Colonic mucosa (tissue), 4 donors: ENCODE measurements at places on chromosomes 11 and 22. TPM values are rescaled to one million over a fixed set of nuclear protein-coding genes. Genes with fewer than 3 reads are reported as not detected.
A peak's percentile ranks its signal among the peaks of the same experiment; 100 is the strongest.

Gene STT3A
- total RNA-seq: 130 TPM

GRCh38 chr11:129131316-129131715, 60.8 kb downstream of the ARHGAP32 start:
- no peaks in the 10 kb centered on the region for H3K36me3 ChIP-seq
- H3K4me3 ChIP-seq: no peak overlapping the region
- no peak for DNase-seq
- H3K27ac ChIP-seq: no peak overlapping the region

DNA sequence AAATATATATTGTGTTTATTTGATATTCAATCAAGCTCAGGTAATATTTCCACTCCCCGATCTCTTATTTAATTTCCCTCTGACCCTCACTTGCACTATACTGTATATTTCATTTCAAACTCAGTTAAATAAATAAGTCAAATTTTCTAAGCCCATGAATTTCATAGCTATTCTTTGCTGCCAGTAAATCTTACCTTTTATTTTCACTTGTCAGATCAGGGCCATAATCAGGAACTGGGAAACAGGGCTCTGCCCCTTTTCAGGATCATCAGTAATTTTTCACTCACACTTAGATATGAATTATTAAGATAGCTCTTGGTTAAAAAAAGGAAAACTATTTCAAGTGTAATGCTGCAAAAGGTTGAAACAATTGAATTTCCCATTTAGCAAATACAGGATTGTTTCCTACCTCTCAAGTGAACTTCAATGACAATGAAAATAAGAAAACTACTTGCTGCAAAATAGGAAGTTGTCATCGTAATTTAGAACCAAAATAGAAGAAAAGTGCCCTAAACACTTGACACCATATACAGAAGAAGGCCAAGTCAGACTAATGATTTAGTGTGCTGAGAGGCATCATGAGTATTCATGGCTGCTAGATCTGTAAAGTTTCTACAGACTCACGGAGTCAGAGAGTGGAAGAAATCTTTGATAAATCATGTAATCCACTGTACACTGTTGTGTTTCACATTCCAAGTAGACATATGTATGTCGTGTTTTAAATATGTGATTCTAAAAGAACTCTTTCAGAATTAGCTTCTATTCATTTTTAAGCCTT, 316.8 kb upstream of the CNTN5 start:
- DNase-seq: no peak
- no peaks in the 10 kb centered on the region for H3K27me3 ChIP-seq
- H3K27ac ChIP-seq: no peak overlapping the region
- no peak overlapping the region for H3K4me3 ChIP-seq
- no peaks in the 10 kb centered on the region for H3K4me1 ChIP-seq

Gene TCN2
- 27.0 TPM for total RNA-seq

DNA sequence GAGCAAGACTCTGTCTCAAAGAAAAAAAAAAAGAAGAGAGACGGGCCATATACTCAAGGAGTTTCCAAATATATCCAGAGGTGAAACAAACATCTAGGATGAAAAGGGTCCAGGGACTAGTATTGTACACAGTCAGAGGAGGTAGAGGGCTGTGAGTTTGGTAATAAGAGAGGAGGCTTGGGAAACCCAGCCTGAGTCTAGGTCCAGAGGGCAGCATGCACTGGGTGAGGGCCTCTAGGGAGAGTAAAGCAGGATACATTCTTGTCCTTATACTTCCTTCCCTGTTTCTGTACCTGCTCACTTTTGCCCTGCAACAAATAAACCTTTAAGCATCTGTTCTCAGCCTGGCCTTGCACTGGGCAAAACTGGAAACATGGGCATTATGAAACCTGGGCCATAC, 31.5 kb downstream of the STIM1 start:
- DNase-seq: no peak
- no peaks in the 10 kb centered on the region for H3K4me1 ChIP-seq
- no peak overlapping the region for H3K27ac ChIP-seq
- no peaks in the 10 kb centered on the region for H3K27me3 ChIP-seq
- H3K36me3 ChIP-seq: no peaks in the 10 kb centered on the region

- no peaks in the 10 kb centered on the region for H3K4me1 ChIP-seq
- DNase-seq: no peak
- H3K36me3 ChIP-seq: no peaks in the 10 kb centered on the region
- no peak overlapping the region for H3K27ac ChIP-seq
These were observed 126.9 kb upstream of the NCAM1 start for GRCh38 chr11:112834277-112834755.

- H3K27ac ChIP-seq: no peak overlapping the region
- H3K27me3 ChIP-seq: no peaks in the 10 kb centered on the region
- H3K4me1 ChIP-seq: no peaks in the 10 kb centered on the region
- no peak for DNase-seq
These were observed 54.3 kb downstream of the BCL2L13 start for GRCh38 chr22:17692841-17693240.

Gene OR56B1
- total RNA-seq: not detected

DNA sequence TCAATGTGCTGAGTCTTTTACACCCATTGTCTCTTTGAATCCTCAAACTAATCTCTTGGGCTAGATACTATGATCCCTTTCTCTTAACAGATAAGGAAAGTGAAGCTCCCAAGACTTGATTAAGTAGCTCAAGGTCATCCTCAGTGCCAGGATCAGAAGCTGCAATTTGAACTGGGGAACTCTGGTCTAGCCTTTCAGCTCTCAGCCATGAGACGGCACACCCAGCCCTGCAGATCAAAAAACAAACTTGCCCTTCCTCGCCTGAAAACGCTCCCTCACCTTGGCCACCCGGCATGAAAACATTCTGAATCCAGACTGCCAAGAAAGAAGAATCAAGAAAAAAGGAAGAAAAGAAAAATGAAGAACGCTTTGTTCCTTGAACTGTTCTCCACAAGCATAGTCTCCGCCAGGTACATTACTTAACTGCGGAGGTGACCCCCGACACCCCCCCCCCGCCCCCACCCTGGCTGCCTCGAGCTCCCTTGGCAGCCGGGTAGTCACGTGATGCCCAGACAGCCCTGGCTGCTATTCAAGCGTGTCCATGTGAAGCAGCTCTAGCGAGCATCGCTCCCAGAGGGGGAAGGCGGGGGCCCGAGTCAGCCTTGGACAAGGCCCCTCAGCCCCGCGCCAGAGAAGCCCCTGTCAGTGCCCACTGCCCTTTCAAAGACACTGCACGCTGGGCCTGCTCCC, 451.2 kb downstream of the MIAT start:
- no peak overlapping the region for H3K4me3 ChIP-seq
- no peak overlapping the region for H3K27ac ChIP-seq
- H3K4me1 ChIP-seq: no peaks in the 10 kb centered on the region
- no peaks in the 10 kb centered on the region for H3K36me3 ChIP-seq
- no peaks in the 10 kb centered on the region for H3K27me3 ChIP-seq

Gene C22orf42
- total RNA-seq: not detected

Gene CYB5R2
- total RNA-seq: 7.4 TPM

DNA sequence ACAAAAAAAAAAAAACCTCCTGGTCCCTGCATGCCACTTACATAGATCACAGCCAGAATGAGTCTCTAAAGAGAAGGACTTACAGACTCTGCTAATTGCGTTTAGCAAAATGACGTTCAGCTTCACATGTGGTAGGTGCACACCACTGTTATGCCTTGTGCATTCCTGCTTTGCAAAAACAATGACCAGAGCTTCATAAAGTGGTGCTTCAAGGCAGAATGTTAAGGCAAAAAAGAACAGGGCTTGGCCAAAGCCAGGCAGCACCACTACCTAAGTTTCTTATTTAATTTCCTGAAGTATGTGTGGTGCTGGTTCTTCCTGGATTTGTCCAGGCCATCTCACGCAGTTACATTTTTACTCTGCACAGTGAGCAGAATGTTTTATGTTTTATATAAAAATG, 85.2 kb downstream of the GALNT18 start:
- no peak for DNase-seq
- H3K4me3 ChIP-seq: no peak overlapping the region
- no peak overlapping the region for H3K27ac ChIP-seq
- H3K27me3 ChIP-seq: no peaks in the 10 kb centered on the region
- no peaks in the 10 kb centered on the region for H3K4me1 ChIP-seq

Gene LMNTD2
- total RNA-seq: 13.6 TPM

Gene PDGFB
- total RNA-seq: 1.9 TPM

Gene USP35
- total RNA-seq: 5.2 TPM

Gene GDPD4
- not detected for total RNA-seq

- H3K4me3 ChIP-seq: no peak overlapping the region
These were observed 25.4 kb downstream of the PATL1 start for GRCh38 chr11:59643390-59643789.

Gene SHANK3
- total RNA-seq: 4.3 TPM

Gene ASPHD2
- total RNA-seq: 4.3 TPM

Gene EFCAB6
- total RNA-seq: 0.80 TPM

DNA sequence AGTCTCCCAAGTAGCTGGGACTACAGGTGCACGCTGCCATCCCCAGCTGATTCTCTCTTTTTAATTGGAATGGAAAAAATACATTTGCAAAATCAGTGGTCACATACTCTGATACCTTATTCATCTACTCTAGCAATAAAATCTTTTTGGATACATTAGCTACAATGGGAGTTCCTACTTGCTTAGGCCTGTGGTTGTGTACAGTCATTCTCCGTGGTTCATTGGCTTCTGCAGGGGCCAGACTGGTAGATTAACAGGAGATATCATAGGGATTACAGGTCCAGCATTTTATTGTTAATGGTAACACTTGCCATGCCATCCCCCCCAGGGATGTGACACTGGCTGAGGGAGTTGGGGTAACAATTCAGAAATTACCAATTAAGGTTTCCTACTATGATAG, 140.0 kb downstream of the ADAMTS15 start:
- DNase-seq: no peak
- no peaks in the 10 kb centered on the region for H3K27me3 ChIP-seq
- H3K4me3 ChIP-seq: no peak overlapping the region
- H3K4me1 ChIP-seq: no peaks in the 10 kb centered on the region

DNA sequence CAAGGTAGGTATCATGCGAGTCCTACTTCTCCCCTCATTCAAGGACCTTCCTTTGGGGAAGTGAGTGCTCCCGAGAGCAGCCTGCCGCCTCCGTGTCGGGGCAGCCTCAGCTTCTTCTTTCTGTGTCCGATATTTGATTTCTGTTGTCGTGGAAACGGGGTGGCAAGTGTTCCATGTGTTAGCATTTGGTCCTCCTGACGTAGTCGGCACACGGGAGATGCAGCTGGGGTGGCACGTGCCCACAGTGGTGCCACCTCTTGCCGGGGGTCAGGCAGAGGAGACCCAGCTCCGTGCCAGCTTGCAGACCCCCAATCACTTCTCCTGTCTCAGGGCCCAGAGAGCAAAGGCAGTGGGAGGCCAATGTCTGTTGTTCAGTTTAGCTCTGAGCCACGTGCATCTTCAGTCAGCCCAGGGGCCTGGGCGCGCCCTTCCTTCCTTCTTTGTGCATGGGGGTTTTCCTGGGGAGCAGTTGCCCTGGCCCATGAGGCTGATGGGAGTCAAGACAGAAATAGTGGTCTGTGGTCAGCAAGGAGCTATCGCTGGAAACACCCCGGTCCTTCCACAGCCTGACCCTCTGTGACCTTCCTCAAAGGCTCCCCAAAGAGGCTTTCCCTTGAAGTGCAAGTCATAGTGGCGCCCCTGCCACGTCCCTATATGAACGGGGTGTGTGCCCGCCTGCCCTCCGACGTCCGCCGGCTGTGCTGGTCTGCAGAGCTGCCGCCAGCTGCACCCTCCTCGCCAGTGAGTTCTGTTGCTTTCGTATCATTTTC, 44.5 kb downstream of the PARVB start:
- H3K36me3 ChIP-seq: no peaks in the 10 kb centered on the region
- no peak overlapping the region for H3K27ac ChIP-seq
- no peak overlapping the region for H3K4me3 ChIP-seq
- no peaks in the 10 kb centered on the region for H3K27me3 ChIP-seq
- DNase-seq: no peak

Gene PISD
- total RNA-seq: 30.8 TPM

GRCh38 chr11:8365216-8365941, 101.7 kb upstream of the LMO1 start:
- no peaks in the 10 kb centered on the region for H3K27me3 ChIP-seq
- H3K4me3 ChIP-seq: no peak overlapping the region
- H3K36me3 ChIP-seq: no peaks in the 10 kb centered on the region
- DNase-seq: no peak
- H3K27ac ChIP-seq: no peak overlapping the region

- no peak overlapping the region for H3K27ac ChIP-seq
- H3K27me3 ChIP-seq: no peaks in the 10 kb centered on the region
- H3K4me3 ChIP-seq: no peak overlapping the region
These were observed 147.2 kb upstream of the BDNF start for GRCh38 chr11:27847496-27847895.

GRCh38 chr11:83153764-83154163, 3.2 kb upstream of the PCF11 start:
- no peak for DNase-seq
- H3K36me3 ChIP-seq: no peaks in the 10 kb centered on the region
- H3K4me1 ChIP-seq: no peaks in the 10 kb centered on the region

- H3K4me3 ChIP-seq: no peak overlapping the region
- no peaks in the 10 kb centered on the region for H3K36me3 ChIP-seq
- no peak overlapping the region for H3K27ac ChIP-seq
- H3K27me3 ChIP-seq: no peaks in the 10 kb centered on the region
These were observed 34.8 kb upstream of the ALKBH3 start for GRCh38 chr11:43845816-43846215.

DNA sequence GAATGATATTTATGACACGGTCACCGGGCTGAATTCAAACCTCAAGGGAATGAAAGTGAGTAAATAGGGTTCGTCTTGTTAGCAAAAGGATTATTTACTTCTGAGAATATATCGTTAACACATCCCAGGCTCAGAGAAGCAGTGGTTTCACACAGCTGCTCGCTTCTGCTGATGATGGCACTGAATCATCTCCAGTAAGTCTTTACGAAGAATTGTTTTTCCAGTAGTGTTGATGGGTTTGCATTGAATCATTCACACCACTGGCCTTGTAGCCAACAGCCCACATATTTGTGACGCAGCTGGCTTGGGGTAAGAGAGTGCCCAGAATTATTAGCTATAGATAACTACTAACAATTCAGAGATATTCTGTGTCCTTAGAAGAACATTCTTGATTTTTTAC, 236.3 kb downstream of the CADM1 start:
- no peak for DNase-seq
- no peaks in the 10 kb centered on the region for H3K27me3 ChIP-seq
- H3K4me3 ChIP-seq: no peak overlapping the region
- no peaks in the 10 kb centered on the region for H3K4me1 ChIP-seq
- no peak overlapping the region for H3K27ac ChIP-seq
- no peaks in the 10 kb centered on the region for H3K36me3 ChIP-seq

Gene MMP8
- not detected for total RNA-seq

- peaks cover 67% of the 10 kb centered on the region for H3K27me3 ChIP-seq
- no peak overlapping the region for H3K27ac ChIP-seq
- peak overlapping the region; percentile 33 for H3K4me3 ChIP-seq
- DNase-seq: no peak
- no peaks in the 10 kb centered on the region for H3K36me3 ChIP-seq
These were observed 3.2 kb downstream of the DBX1 start for GRCh38 chr11:20156876-20157613.
